ENCODE measurements at places on chromosomes 7 and 10.

- no peak for DNase-seq
Measured at GRCh38 chr7:1669954-1670893, at the start of gene ELFN1. ELFN1 (plus strand) TSS chr7:1670277; CDS start chr7:1744597, 74,320 bp downstream.

- no peak for DNase-seq
Measured at GRCh38 chr10:116170815-116171250, 102.2 kb downstream of the GFRA1 start.

DNA sequence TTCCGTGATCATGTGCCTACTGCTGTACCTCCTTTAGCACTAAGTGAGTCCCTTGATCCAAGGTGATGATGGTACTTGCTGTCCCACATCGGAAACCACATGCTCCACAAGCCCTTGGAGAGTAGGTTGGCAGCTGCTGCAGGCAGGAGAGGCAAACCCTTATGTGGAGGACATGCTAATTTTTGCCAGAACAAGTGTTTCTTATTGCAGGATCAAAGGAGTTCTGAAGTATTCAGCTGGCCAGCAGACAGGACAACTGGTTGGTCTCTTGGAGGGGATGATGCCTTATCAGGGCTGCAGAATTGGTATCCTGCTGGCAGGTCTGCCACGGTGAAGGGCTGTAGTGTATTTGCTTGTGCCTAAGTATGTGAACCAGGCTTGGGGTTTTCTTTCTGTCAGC is 36.8 kb downstream of the NACAD start:
- no peak for DNase-seq

GRCh38 chr10:112210666-112211065 is 27.1 kb upstream of the GPAM start:
- no peak for DNase-seq

- DNase-seq, result no peak
Measured at GRCh38 chr10:4373612-4374011, 452.4 kb upstream of the AKR1E2 start.

DNA sequence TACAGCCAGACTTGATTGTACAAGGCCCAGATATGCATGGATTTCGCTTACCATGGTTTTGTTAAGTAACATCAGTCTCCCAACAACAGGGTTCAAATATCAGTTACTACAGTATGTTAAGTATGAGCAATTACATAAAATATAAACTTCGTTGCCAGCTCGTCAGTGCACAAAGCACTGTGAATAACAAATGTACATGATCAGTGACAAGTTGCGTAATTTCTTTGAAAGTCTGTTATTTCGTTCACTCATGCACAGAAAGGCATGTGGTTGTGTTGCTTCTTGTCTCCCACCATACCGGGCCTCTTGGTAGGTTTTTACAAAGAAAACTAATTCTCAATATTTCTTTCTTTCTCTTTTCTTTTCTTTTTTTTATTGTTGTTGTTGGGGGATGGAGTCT is 12.5 kb upstream of the ZNF487 start:
- DNase-seq, result no peak

GRCh38 chr10:11701451-11702095 is 40.6 kb upstream of the ECHDC3 start:
- no peak for DNase-seq

DNA sequence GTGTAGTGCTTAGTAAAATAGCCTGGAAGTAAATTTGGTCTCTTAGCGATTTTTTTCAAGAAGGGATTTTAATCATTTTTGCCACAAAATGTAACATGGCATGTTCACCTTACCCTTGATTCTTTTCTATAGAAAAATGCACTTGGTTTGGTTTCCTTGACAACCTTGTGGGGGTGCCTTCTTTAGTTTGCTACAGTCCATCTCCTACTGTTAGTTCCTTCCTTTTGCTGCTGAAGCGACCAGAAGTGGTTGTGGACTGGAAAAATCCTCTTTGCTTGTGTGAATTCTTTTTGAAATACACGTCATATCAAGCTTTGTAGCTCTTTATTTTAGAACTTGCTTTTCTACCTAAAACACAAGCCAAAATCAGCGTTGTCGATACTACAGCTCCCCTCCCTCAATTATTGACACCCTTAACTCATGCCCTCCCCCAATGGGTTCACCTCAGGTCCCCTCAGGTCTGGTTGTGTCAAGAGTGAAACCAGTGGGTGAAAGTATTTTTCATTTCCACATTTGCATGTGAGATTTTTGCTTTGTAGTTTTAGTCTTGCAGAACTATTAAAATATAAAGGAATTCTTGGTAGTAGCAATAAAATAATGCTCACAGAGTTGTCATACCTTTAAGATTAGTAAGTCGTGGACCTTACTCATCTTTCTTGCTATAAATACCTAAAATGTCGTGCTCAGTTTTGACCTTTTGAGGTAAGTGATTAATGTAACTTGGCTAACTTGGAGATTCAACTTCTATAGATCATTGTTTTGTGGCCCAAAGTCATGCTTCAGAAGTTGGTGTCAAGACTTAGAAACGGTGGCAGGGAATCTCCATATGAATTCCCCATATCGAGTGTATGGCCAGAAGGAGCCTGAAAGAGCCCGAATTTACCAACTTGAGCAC is 1.5 kb downstream of the ACTR3B start:
- DNase-seq, result no peak
